ENCODE measurements at places on chromosomes 13 and 19. TPM values are rescaled to one million over a fixed set of nuclear protein-coding genes. Genes with fewer than 3 reads are reported as not detected.

DNA sequence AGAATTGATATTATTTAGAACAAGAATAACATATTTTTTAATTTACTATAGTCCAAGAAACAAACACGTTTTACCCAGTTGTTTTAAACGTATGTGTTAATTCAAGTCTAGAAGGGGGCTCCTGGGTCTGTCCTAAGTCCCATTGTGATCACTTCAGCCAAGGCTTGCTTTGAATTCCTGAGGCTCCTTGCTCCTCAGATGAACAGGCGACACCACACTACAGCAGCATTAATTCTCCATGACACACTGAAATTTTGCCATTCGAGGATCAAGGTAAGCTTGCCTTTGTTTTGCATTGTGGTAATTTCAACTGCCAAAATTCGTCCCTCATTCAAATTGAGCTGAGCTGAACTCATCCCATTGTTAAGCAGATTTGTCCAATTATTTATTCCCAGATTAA, 1442.6 kb downstream of the SLITRK5 start:
- H3K36me3 ChIP-seq: no peaks in the 10 kb centered on the region
- H3K4me3 ChIP-seq: no peak overlapping the region
- H3K27ac ChIP-seq: no peak overlapping the region
- DNase-seq: no peak
- H3K4me1 ChIP-seq: no peaks in the 10 kb centered on the region

DNA sequence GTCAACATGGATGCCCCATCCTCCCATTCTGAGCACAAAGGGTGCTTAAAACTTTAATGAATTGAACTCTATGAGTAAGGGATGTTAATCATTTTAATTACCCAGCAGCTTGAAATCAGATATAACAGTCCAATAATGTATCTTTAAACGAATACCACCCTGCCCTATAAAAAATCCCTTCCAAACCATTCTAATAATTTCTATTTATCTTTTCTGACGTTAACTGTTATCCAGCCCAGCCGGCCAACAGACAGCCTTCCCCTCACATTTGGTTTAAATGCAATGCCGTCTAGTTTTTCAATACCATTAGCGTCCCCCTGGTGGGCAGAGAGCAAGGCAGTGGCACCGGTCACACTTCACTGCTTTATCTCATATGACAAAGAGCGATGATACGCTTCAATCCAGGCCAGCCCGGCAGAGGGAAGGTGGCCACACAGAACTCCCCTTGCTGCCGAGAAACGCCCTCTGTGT, 402.2 kb upstream of the ZNF507 start:
- no peaks in the 10 kb centered on the region for H3K27me3 ChIP-seq
- no peak overlapping the region for H3K27ac ChIP-seq
- H3K4me3 ChIP-seq: no peak overlapping the region
- H3K36me3 ChIP-seq: no peaks in the 10 kb centered on the region

GRCh38 chr19:11963566-11964355, 1.1 kb upstream of the ZNF763 start:
- H3K27me3 ChIP-seq: no peaks in the 10 kb centered on the region
- no peak overlapping the region for H3K4me3 ChIP-seq
- H3K36me3 ChIP-seq: no peaks in the 10 kb centered on the region
- peak; percentile 85 for DNase-seq
- H3K4me1 ChIP-seq: peaks cover 7% of the 10 kb centered on the region
- H3K27ac ChIP-seq: peak overlapping the region; percentile 98

- no peaks in the 10 kb centered on the region for H3K27me3 ChIP-seq
- H3K4me3 ChIP-seq: no peak overlapping the region
- no peak overlapping the region for H3K27ac ChIP-seq
- no peaks in the 10 kb centered on the region for H3K4me1 ChIP-seq
- DNase-seq: no peak
- H3K36me3 ChIP-seq: no peaks in the 10 kb centered on the region
Observed at GRCh38 chr13:62781866-62782265, 1366.2 kb upstream of the PCDH20 start.

WIZ gene
- total RNA-seq: 10.6 TPM

PCDH17 gene
- total RNA-seq: 10.3 TPM

Data from hepatocyte (in vitro differentiated cells).